ENCODE measurements at places on chromosomes 3 and 15. TPM values are rescaled to one million over a fixed set of nuclear protein-coding genes. Genes with fewer than 3 reads are reported as not detected.

DNA sequence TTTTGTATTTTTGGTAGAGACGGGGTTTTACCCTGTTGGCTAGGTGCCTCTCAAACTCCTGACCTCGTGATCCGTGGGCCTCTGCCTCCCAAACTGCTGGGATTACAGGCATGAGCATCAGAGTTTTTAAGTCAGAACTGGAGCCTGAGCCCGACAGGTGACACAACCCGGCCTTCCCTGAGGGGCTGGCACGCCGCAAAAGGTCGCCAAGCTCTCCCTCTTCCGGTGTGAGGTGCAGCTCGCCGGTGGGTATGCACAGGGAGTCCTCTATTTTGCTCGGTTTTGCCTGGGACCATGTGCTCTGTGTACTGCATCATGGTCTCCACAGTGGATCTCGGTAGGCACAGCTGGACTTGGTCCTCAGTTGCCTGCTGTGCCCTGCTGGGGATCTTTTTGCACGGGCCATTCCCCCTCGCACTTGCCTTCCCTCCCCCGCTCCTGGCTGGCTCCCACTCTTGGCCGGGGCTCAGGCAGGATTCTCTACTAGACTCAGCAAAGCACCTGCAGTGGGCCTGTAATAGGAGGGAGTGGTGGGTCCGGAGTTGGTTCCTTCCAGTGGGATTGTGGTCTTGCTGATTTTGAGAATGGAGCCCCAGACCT, 101.2 kb upstream of the KLF13 start:
- H3K4me1 ChIP-seq: no peaks in the 10 kb centered on the region
- no peaks in the 10 kb centered on the region for H3K27me3 ChIP-seq
- DNase-seq: no peak

Gene CLEC3B
- not detected for total RNA-seq

Gene KY
- total RNA-seq: not detected

DNA sequence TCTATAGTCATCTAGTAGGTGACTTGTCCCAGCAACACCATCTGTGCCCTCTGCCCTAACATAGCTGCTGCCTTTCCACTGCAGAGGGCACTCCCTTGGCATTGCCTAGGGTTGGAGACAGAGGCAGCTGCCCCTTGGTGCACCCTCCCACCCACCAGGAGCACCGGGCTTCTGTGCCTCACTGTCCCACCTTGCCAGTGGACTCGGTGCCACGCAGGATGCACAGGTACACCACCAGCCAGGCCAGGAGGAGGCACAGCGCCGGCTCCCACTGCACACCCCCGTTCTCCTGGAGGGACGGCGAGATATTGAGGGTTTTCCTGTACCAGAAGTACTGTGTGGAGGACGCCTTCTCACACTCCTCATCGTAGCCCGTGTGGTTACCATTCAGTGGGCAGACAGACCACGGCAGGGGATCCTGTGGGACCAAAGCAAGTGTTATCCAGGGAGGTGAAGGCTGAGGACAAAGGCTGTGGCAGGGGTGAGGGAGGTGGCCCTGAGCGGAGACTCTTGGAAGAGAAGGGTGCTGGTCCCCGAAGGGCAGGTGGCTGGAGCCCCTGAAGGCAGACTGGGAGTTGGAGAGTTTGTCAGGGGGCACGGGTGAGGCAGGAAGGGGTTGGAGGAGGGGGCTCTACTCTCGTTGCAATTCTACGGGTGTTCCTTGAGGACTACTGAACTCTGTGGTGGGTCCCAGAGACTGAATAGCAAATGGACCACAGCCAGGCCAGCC, 20.6 kb downstream of the SLC6A20 start:
- H3K36me3 ChIP-seq: no peaks in the 10 kb centered on the region
- no peaks in the 10 kb centered on the region for H3K4me1 ChIP-seq
- no peak overlapping the region for H3K4me3 ChIP-seq
- H3K27me3 ChIP-seq: peaks cover 4% of the 10 kb centered on the region
- no peak overlapping the region for H3K27ac ChIP-seq
- no peak for DNase-seq

DNA sequence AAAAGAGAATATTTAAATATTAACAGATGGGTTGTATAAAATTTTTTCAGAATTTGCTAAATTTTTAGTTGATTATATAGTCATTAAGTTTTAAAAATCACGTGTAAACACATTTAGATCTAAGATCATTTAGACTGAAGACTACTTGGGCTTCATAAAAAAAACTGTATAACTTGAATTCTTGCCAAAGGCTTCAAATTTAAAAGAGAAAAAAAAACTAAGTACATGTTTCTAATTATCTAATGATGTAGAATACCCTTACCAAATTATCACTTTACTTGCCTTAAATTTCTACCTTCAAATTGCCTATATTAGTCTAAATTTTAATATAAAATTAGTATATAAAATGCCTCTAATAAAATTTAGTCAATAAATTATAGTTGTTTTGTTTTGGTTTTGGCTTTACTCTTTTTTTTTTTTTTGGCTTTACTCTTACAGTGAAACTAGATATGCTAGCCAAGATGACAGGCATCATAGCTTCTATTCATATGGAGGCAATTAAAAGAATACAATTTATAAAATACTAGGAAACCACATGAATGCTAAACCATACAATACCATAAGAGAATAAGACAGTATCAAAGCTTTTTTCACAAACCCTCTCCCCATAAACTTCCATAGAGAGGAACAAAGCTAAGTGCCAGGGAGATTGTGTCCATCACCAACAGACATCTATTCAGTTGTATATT, 183.1 kb upstream of the KCNMB2 start:
- no peaks in the 10 kb centered on the region for H3K36me3 ChIP-seq
- no peak for DNase-seq
- H3K4me3 ChIP-seq: no peak overlapping the region
- no peaks in the 10 kb centered on the region for H3K27me3 ChIP-seq
- no peaks in the 10 kb centered on the region for H3K4me1 ChIP-seq

GRCh38 chr15:29039466-29040369, 153.9 kb downstream of the APBA2 start:
- no peaks in the 10 kb centered on the region for H3K27me3 ChIP-seq
- no peak overlapping the region for H3K4me3 ChIP-seq
- peaks cover 26% of the 10 kb centered on the region for H3K4me1 ChIP-seq
- DNase-seq: no peak
- H3K36me3 ChIP-seq: no peaks in the 10 kb centered on the region

- peaks cover 9% of the 10 kb centered on the region for H3K36me3 ChIP-seq
- no peak overlapping the region for H3K4me3 ChIP-seq
- H3K27me3 ChIP-seq: no peaks in the 10 kb centered on the region
- H3K4me1 ChIP-seq: peaks cover 24% of the 10 kb centered on the region
- no peak overlapping the region for H3K27ac ChIP-seq
Measured at GRCh38 chr3:141421639-141422319, 53.5 kb downstream of the ZBTB38 start.

- H3K27me3 ChIP-seq: no peaks in the 10 kb centered on the region
- H3K27ac ChIP-seq: no peak overlapping the region
- no peaks in the 10 kb centered on the region for H3K4me1 ChIP-seq
- peaks cover 16% of the 10 kb centered on the region for H3K36me3 ChIP-seq
- H3K4me3 ChIP-seq: no peak overlapping the region
- DNase-seq: no peak
Measured at GRCh38 chr3:193693774-193694173, 100.8 kb downstream of the OPA1 start.

Gene ADAMTS17
- total RNA-seq: 1.2 TPM

Gene KCNH8
- not detected for total RNA-seq

Gene LDHAL6B
- not detected for total RNA-seq

- H3K4me3 ChIP-seq: no peak overlapping the region
- no peak for DNase-seq
- no peaks in the 10 kb centered on the region for H3K27me3 ChIP-seq
- no peaks in the 10 kb centered on the region for H3K36me3 ChIP-seq
Measured at GRCh38 chr3:63661242-63661641, 8.8 kb downstream of the SNTN start.

DNA sequence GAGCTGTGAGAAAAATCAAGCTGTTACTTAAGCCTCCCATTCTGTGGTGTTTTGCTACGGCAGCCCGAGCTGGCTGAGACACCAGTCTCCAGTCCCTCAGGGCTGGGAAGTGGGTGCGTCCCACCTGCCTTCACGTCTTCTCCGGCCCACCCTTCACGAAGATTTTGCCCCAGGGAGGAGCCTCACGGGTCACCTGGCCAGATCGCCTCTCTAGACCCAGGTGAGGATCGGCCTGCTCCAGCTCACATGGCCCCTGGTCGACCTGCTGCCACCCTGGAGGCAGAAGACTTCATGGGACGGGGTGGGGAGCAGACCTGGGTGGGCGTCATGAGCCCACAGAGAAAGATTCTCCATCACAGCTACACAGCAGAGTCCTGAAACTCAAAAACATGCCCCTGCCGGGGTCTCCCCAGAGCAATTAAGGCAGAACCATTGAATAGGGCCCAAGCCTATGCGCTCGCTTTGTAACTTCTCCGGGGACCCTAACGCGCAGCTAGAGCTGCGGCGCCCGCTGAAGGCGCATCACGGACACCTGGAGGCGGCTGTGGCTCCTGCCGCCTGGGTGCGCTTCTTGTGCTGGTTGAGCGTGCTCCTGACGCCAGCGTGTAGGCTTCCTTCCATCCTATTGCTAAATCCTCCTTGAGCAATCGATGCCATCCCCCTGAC, 92.6 kb upstream of the ALDH1A3 start:
- no peak overlapping the region for H3K4me3 ChIP-seq
- H3K27ac ChIP-seq: no peak overlapping the region
- H3K4me1 ChIP-seq: no peaks in the 10 kb centered on the region
- no peaks in the 10 kb centered on the region for H3K27me3 ChIP-seq
- no peak for DNase-seq

DNA sequence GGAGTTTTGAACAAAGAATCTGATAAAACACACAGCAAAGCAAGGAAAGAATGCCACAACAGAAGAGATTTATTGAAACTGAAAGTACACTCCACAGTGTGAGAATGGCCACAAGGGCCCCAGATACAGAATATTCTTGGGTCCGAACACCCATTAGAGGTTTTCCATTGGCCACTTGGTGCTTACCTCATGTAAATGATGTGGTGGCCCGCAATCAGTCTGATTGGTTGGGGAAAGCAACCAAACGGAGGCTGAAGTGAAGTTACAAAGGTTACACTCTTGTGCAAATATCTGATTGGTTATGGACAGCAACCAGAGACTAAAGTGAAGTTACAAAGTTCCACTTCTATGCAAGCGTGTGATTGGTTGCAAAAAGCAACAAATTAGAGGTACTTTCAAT, 20.4 kb downstream of the NSUN3 start:
- H3K4me3 ChIP-seq: no peak overlapping the region
- peaks cover 6% of the 10 kb centered on the region for H3K36me3 ChIP-seq
- no peak for DNase-seq
- H3K27ac ChIP-seq: no peak overlapping the region

DNA sequence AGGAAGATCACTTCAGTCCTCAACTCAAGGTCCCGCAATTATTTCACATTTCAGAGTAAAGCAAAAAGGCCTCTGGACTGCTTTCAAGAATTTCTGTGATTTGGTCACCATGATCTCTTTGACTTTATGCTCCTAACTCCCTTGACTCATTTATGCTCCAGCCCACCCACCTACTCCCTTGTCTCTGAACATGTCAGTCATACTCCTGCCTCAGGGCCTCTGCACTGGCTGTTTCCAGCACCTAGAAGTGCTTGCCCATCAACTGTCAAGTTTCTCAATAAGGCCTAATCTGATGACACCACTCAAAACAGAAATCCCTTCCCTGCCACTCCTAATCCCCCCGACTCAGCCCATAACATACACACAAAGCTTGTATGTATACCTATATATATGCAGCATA, 36.1 kb upstream of the CSPG5 start:
- no peak overlapping the region for H3K27ac ChIP-seq
- no peak overlapping the region for H3K4me3 ChIP-seq
- no peaks in the 10 kb centered on the region for H3K27me3 ChIP-seq
- peaks cover 42% of the 10 kb centered on the region for H3K36me3 ChIP-seq
- H3K4me1 ChIP-seq: no peaks in the 10 kb centered on the region

Gene THSD4
- not detected for total RNA-seq

Gene TM2D3
- 63.5 TPM for total RNA-seq

Gene ARIH2
- 117 TPM for total RNA-seq

DNA sequence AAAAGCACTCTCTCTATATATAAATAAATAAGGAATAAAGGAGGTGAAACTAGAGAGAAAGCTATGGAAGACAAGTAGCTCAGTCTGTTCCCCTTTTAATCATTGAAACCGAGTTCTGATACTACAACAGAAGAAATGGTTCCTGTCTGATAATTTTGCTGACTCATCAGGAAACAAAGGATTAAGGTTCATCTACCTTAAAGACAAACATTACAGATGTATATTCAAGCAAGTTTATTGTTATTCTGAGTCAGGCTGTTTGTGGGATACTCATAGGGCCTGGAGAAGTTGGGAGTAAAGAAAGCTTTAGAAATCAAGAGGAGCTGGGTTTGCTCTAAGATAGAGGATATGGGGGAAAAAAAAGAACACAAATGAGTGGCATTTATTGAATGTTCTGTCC, 566.0 kb downstream of the ROBO2 start:
- H3K4me1 ChIP-seq: no peaks in the 10 kb centered on the region
- no peak overlapping the region for H3K4me3 ChIP-seq
- H3K27ac ChIP-seq: no peak overlapping the region
- no peak for DNase-seq

Gene PLA1A
- total RNA-seq: not detected

Gene RCN2
- 37.1 TPM for total RNA-seq

GRCh38 chr15:40955930-40956540, 2.8 kb downstream of the CHAC1 start:
- H3K36me3 ChIP-seq: no peaks in the 10 kb centered on the region
- no peak overlapping the region for H3K27ac ChIP-seq
- no peak for DNase-seq
- no peaks in the 10 kb centered on the region for H3K27me3 ChIP-seq
- peaks cover 16% of the 10 kb centered on the region for H3K4me1 ChIP-seq
- H3K4me3 ChIP-seq: no peak overlapping the region

- H3K4me3 ChIP-seq: no peak overlapping the region
- peaks cover 33% of the 10 kb centered on the region for H3K4me1 ChIP-seq
- DNase-seq: no peak
- no peaks in the 10 kb centered on the region for H3K27me3 ChIP-seq
- no peak overlapping the region for H3K27ac ChIP-seq
Measured at GRCh38 chr3:112965656-112966055, 9.2 kb downstream of the CD200R1 start.

DNA sequence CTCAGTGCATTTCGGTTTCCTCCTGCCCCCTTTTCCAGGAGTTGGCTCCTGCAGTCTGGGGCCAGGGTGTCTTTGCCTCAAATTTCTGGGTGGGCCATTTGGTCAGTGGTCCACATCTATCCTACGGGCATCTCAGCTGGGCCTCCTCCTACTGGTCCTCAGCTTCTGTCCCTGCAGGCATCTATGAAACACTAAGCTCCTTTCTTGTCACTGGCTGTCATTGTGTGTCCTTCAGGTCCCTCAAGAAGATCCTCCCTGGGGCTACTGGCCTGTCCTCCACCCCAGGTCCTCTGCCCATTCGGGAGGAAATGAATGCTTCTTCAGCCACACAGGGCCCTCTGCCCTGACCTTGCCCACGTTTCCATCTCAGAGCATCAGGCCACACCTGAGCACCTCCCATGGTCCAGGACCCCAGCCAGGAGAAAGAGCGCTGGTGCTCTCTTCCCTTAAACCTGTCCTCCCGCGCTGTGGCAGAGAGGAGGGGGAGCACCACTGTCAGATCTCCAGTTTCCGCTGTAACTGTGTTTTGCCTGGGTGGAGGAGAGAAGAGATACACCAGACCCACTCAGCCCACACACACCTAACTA, 1.8 kb downstream of the PRR23E start:
- no peaks in the 10 kb centered on the region for H3K4me1 ChIP-seq
- no peak overlapping the region for H3K27ac ChIP-seq
- DNase-seq: no peak
- H3K27me3 ChIP-seq: no peaks in the 10 kb centered on the region
